PC-3 (cell line): ENCODE measurements at places on chromosomes 5 and 9. TPM values are rescaled to one million over a fixed set of nuclear protein-coding genes. Genes with fewer than 3 reads are reported as not detected.

GRCh38 chr9:89243296-89244061, 64.9 kb upstream of the SHC3 start:
- DNase-seq: no peak

- peak; percentile 77 for DNase-seq
Measured at GRCh38 chr9:22147813-22148527, 138.9 kb upstream of the CDKN2B start.

GRCh38 chr9:72124947-72125346, 24.3 kb upstream of the GDA start:
- no peak for DNase-seq

DNA sequence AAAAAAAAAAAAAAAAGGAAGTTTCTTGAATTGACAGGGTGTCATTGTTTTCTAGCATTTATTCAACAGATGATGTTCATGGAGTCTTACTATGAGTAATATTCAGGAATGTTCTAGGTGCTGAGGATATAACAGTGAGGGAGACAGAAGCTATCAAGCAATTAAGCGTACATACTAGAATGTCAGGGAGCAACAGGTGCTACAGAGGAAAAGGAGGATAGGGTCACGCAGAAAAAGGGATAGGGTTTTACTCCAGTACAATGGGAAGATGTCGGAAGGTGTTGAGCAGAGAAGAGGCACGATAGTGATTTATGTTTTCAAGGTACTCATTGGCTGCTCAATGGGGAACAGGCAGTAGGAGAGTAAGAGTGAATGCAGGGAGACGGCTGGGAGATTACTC, 6.6 kb upstream of the RASGRF2 start:
- DNase-seq: no peak

- no peak for DNase-seq
Measured at GRCh38 chr9:128288273-128289004, 12.4 kb downstream of the SWI5 start.

The ERMP1 gene
- total RNA-seq: 17.8 and 19.2 TPM in 2 replicates

The MSX2 gene
- 4.1 and 4.9 TPM in 2 replicates for total RNA-seq

The PCDHB15 gene
- not detected in 2 replicates for total RNA-seq
